ENCODE measurements at places on chromosomes 2 and 18.

DNA sequence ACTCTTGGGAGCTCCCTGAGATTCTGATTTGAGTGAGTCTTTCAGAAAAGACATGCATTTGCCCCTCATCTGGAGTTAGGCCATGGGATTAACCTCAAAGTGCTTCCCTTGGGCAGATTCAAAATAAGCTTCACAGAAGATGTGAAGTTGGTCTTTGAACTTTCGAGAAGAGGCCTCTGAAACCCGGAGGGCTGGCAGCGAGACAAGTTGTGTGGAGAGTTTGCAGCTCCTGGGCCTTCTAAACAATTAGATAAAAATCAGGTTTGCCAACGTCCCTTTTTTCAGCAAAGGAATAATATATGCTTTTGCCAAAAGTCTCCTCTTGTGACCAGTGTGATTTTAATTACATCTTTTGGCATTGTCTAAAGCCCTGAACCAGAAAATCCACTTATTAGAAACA is 489.7 kb downstream of the SOX11 start:
- no peak for DNase-seq

DNA sequence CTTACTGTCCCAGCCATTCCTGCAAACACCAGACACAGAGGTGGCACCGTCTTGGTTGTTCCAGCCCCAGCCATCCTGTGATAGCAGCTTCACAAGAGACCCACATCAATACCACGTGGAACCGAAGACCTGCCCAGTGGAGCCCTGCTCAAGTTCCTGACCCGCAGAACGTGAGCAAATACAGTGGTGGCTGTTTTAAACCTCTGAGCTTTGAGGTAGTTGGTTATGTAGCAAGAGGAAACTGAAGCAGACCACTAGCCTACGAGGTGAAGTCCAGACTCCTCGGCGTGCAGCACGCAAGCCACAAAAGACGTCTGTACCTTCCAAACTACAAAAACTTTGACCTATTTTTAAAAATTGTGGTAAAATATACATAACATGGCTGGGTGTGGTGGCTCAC is 96.1 kb upstream of the ODC1 start:
- DNase-seq = peak; percentile 83

GRCh38 chr2:130385709-130386108 is 29.9 kb downstream of the PTPN18 start:
- no peak for DNase-seq

DNA sequence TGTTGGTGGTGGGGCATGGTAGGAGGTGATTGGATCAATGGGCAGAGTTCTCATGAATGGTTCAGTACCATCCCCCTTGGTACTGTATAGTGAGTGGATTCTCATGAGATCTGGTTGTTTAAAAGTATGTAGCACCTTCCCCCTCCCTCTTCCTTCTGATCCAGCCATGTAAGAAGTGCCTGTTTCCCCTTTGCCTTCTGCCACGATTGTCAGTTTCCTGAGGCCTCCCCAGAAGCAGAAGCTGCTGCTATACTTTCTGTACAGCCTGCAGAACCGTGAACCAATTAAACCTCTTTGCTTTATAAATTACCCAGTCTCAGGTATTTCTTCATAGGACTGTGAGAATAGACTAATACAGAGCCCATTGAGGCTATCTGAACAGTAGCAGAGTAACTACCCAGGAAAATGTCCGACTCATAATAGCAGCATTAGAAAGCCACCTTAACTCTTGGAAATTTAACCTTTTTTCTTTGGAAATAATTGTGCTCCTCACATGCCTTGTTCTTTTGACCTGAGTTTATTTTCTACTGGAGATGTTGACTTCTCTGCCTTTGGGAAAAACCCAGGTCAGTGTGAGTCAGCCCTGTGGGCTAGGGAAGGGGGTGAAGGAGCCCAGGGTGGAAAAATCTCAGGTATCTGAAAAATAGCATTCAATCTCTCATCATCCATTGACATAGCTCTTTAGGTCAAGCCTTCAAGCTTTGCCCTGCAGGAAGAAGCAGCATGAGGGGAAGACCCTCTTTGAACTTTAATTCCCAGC is 18.1 kb downstream of the CYP1B1 start:
- no peak for DNase-seq

GRCh38 chr2:102514061-102514785 is 41.2 kb downstream of the SLC9A4 start:
- no peak for DNase-seq

- DNase-seq = no peak
Measured at GRCh38 chr2:65050931-65051330, 5.3 kb upstream of the CEP68 start.

DNA sequence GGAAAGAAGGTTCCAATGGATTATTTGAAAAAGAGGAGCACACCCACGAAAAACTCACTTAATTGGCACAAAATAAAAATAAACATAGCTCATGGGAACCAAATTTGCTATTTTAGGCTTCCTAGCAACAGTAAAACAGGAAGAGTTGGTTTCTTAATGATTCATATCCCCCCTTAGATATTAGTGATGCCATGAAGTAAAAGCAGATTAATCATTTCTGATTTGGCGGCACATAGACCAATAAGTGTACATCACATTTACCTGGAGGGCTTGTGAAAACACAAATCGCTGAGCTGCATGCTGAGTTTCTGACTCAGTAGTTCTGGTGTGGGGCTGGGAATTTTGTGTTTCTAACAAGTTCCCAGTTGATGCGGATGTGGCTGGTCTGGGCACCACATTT is 260.4 kb downstream of the SLC4A3 start:
- no peak for DNase-seq

DNA sequence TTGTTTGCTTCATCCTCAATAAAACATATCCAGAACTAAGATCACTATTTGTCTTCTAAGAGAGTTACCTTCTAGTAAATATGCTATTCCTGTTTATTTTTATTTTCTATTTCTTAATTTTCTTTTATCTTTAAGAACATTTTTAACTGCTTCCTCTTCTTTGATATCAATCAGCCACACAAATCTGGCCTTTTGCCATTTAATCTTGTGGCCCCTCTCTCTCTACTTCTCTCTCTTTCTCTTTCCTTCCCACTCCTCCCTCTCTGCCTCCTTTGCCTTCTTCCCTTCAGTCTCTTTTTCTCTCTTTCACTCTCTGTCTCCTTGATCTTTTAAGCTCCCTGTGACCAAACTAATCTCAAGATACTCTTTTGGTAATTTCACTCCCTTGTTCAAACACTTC is 108.4 kb downstream of the GRB14 start:
- no peak for DNase-seq

DNA sequence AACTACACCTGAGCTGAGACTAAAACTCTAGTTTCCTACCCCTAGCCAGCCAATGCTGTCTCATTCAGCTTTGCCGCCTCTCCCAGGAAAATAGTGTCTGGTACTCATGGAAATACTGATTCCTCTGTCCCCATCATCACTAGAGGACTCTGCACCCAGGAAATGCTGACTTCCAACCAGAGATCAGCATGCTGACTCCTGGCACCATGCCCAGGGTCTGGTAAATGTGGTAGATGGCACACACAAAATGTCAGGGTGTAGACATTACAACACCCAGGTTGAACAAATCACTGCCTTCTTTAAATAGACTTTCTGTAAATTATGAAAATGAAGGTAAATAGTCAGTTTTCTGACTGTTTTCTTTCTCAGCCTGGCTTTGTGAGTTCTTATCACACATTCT is 307.3 kb upstream of the CHAC2 start:
- DNase-seq = no peak

GRCh38 chr18:11750171-11750570 is 61.1 kb downstream of the GNAL start:
- DNase-seq = no peak

DNA sequence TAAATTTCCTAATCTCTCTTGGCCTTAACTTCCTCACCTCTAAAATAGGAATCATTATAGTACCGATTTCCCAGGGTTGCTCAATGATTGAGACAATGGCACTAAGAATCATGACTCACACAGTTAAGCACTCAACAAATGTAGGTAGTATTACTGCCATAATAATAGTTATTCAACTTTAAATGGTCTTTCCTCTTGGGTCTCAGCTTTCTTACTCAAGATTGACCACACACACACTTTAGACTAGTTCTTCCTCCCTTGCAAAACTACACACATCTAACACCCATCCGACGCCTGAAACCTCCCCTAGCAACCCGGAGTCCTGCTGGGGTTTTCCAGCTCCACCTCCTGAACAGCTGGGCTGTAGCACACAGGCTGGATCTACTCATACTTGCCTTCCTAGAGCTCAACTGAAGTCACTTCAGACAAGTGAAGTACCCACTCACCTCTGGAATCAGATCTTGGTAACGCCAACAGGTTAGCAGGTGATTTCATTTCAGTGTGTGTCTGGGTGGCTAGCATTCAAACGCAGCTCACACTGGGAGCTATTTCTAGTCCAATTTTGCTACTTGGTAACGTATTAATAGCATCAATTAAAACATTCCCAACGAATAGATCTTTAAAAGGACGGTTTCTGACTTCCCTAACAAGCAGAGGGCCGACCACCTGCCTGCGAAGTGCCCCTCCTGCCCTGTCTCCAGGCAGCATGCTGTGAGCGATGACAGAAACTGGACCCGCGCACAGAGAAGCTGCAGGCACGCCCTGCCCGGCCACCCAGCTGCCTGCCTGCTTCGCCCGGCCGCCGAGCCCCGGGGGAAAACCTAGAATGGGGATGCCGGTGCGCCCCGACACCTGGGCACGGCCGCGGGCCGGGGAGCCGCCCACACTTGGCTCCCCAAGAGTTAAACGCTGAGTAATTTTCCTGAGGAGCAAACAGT is 1.1 kb downstream of the UXS1 start:
- DNase-seq = no peak

DNA sequence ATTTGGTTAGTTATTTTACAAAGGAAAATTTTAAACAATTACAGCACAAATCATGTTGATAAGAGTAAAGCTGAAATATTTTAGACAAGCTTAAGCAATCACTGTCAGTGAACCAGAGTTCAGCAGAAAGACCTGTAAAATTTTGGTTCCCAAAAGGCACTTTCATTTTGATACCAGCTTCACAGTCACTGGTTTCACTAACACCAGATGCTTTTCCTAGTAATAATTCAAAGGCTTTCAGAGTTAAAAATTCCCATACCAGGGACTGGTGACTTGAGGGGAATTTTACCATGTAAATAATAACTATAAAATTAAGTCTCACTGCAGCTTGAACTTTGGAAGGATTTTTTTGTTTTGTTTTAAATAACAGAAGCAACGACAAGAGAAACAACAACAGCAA is 102.3 kb upstream of the CD302 start:
- DNase-seq = no peak

DNA sequence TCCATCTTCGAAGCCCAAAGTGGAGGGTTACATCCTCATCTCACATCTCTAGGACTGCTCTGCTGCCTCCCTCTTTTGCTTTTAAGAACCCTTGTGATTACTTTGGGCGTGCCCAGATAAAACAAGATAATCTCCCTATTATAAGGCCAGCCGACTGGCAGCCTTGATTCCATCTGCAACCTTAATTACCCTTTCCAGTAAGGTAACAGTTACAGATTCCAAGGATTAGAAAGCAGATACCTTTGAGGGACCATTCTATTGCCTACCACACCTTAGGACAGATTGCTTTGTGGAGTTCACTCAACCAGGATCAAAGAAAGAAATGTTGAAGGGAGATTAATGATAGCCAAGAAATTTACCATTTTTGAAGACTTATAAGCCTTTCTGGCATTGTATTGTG is 250.8 kb upstream of the ACVR2A start:
- no peak for DNase-seq

DNA sequence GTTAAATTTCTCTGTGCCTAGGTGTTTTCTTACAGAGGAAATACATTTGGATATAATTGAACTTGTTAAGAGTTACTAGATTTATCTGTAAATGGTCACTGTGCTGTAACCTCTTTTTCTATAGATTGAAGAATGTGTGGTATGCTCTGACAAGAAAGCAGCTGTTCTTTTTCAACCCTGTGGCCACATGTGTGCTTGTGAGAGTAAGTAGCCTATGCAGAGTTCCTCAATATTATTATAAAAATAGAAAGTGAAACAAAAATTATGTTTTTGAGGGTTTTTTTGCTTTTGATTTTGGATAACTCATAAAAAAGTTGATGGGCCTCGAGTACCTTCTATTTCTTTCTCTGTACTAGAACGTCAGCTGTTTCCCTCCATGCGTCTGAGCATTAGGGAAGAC is 112.4 kb downstream of the MIB1 start:
- DNase-seq = no peak

GRCh38 chr2:229920011-229920641 is 1.7 kb downstream of the TRIP12 start:
- DNase-seq = peak; percentile 8

GRCh38 chr2:15160201-15160991 is 400.7 kb downstream of the NBAS start:
- DNase-seq = no peak

DNA sequence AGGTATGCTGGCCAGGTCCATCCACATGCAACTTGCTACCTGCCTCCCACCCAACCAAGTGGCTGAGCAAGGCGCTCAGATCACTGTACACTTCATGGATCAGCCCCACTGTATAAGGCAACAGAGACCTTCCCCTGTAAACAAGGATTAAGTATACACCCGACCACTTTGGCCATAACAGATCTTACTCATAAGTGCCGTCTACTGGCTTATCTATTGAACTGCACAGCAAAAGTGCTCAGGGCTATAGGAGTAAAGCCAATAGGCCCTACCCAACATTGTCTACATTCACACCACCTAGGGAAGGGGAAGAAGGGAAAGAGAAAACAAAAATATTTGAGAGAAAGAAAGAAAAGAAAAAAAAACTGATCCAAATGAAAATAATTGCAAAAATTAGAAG is 663.9 kb upstream of the LRRTM1 start:
- no peak for DNase-seq

- no peak for DNase-seq
Measured at GRCh38 chr2:134228493-134228903, 25.4 kb upstream of the MGAT5 start.

DNA sequence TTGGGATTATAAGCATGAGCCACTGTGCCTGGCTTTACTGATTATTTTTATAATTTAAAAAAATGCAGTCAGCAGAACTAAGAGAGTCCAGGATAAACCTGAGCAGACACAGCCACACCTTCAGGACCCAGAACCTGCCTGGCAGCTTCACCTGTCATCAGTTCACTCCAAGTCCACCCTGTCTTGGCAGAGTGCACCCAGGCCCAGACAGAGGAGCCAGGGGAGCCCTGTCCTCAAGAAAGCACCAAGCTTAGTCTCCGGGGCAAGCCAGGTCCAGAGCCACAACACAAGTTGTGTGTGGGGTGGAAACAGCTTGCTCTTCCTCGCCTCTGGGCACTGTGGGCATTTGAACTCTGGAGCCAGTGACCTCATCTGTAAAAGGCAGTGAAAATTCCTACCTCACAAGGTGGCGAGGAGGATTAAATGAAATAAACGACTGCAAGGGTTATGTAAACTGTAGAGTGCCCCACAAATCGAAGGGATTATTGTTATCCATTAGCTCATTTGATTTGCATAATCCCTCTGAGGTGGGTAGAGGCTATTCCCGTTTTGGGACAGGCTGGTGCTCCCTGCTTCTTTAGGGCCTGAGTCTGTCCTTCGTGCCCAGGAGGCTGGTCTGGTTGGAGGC is 24.7 kb downstream of the MYCN start:
- DNase-seq = no peak

GRCh38 chr2:144550911-144551310 is 31.0 kb upstream of the ZEB2 start:
- DNase-seq = no peak

GRCh38 chr2:2056531-2056930 is 274.5 kb downstream of the MYT1L start:
- no peak for DNase-seq
